ENCODE measurements at places on chromosomes 1 and 21.

GRCh38 chr21:44013380-44014088 lies 1.4 kb downstream of the TRAPPC10 start:
- no peak for DNase-seq

- no peak for DNase-seq
These were observed 11.8 kb downstream of the TNR start for GRCh38 chr1:175731581-175731980.

- no peak for DNase-seq
These were observed 1573.5 kb downstream of the BRINP3 start for GRCh38 chr1:188904201-188904600.

GRCh38 chr1:193190096-193190744 lies 3.8 kb upstream of the B3GALT2 start:
- DNase-seq: no peak

GRCh38 chr1:192884241-192884640 lies 75.4 kb downstream of the RGS2 start:
- DNase-seq: no peak

- DNase-seq: no peak
These were observed 80.3 kb upstream of the WNT4 start for GRCh38 chr1:22223176-22223575.

GRCh38 chr1:22327411-22327810 lies 124.2 kb upstream of the ZBTB40 start:
- DNase-seq: no peak

GRCh38 chr1:227166559-227166958 lies 151.7 kb downstream of the CDC42BPA start:
- DNase-seq: no peak

GRCh38 chr21:43937051-43937832 lies 72.2 kb downstream of the AGPAT3 start:
- no peak for DNase-seq

DNA sequence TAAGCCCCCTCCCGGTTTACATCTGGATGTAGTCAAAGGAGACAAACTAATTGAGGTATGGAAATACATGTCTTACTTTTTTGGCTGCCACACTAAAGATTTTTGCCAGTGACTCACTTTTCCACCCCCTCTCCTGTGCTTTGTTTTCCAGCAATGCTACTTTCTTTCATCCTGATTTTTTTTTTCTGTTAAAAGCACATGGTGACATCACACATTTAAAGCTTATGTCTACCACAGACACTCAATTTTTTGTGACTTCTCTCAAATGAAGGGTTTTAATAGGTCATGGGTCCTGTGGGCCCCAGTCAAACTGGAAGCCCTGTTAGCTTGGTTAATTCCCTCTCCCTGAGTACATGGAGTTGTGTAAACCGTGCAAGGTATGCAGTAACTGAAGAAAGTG lies 2.2 kb downstream of the PPP1R8 start:
- DNase-seq: no peak

All from NCI-H187 (cell line).